ENCODE measurements at places on chromosomes 13 and 19. TPM values are rescaled to one million over a fixed set of nuclear protein-coding genes. Genes with fewer than 3 reads are reported as not detected.

Gene SLC7A10
- 0.94 TPM for total RNA-seq

Gene FCHO1
- 39.1 TPM for total RNA-seq

Gene PDE4C
- total RNA-seq = 3.1 TPM

Gene TMPRSS9
- 0.63 TPM for total RNA-seq

Gene SERP2
- total RNA-seq = 28.8 TPM

Gene VAV1
- 1.6 TPM for total RNA-seq

Gene EXOC3L2
- not detected for total RNA-seq

Gene TEX29
- total RNA-seq = not detected

Gene NKPD1
- 0.63 TPM for total RNA-seq

Gene SMAD9
- total RNA-seq = 14.4 TPM

Gene ZNF616
- total RNA-seq = 35.1 TPM

Gene FBN3
- total RNA-seq = 75.1 TPM

Gene LILRB3
- total RNA-seq = not detected

Gene KLK14
- 0.63 TPM for total RNA-seq

Gene PSG7
- not detected for total RNA-seq

Gene CC2D1A
- total RNA-seq = 20.0 TPM

Gene RINL
- 2.2 TPM for total RNA-seq

Gene C19orf73
- total RNA-seq = not detected

Gene DMKN
- not detected for total RNA-seq

Gene DACT3
- total RNA-seq = 14.7 TPM

Gene PDX1
- total RNA-seq = not detected

Gene PEG3
- 63.5 TPM for total RNA-seq

Gene TEX26
- not detected for total RNA-seq

Gene TGFBR3L
- not detected for total RNA-seq

Gene ZNF846
- 45.4 TPM for total RNA-seq

Gene KLK8
- not detected for total RNA-seq

Gene ZNF844
- 19.4 TPM for total RNA-seq

Gene FCGBP
- 5.0 TPM for total RNA-seq

Gene ZNF433
- total RNA-seq = 26.3 TPM

Gene PRR19
- 2.8 TPM for total RNA-seq

Gene R3HDM4
- total RNA-seq = 29.1 TPM

Gene FSD1
- total RNA-seq = 53.2 TPM

Gene TPTE2
- total RNA-seq = not detected

Gene CPT1C
- 58.5 TPM for total RNA-seq

Gene ACP5
- not detected for total RNA-seq

Gene TBC1D4
- 18.2 TPM for total RNA-seq

Gene NPAS1
- 10.0 TPM for total RNA-seq

Gene PSG2
- not detected for total RNA-seq

Gene IGFL1
- total RNA-seq = not detected

Gene PSG3
- total RNA-seq = not detected

Gene SGCG
- 0.31 TPM for total RNA-seq

Gene KLK12
- not detected for total RNA-seq

Gene PRODH2
- total RNA-seq = not detected

Gene NXNL1
- total RNA-seq = not detected

Gene ZNF8
- total RNA-seq = 27.5 TPM

Gene KIRREL2
- total RNA-seq = 0.94 TPM

Gene STX10
- 27.2 TPM for total RNA-seq

Gene GIPC3
- total RNA-seq = under 0.01 TPM

Gene PRR36
- total RNA-seq = 6.6 TPM

Gene ATP4B
- not detected for total RNA-seq

Gene ZNF729
- not detected for total RNA-seq

Gene APOC1
- total RNA-seq = 0.94 TPM

Gene ZNF579
- total RNA-seq = 2.8 TPM

Gene ZFP82
- 49.5 TPM for total RNA-seq

Gene C19orf85
- not detected for total RNA-seq
